ENCODE measurements at places on chromosomes 6 and 20.

- DNase-seq: no peak
These were observed 30.6 kb downstream of the PTCHD4 start for GRCh38 chr6:48080227-48081009.

GRCh38 chr6:12963567-12963966, 247.0 kb downstream of the PHACTR1 start:
- no peak for DNase-seq

DNA sequence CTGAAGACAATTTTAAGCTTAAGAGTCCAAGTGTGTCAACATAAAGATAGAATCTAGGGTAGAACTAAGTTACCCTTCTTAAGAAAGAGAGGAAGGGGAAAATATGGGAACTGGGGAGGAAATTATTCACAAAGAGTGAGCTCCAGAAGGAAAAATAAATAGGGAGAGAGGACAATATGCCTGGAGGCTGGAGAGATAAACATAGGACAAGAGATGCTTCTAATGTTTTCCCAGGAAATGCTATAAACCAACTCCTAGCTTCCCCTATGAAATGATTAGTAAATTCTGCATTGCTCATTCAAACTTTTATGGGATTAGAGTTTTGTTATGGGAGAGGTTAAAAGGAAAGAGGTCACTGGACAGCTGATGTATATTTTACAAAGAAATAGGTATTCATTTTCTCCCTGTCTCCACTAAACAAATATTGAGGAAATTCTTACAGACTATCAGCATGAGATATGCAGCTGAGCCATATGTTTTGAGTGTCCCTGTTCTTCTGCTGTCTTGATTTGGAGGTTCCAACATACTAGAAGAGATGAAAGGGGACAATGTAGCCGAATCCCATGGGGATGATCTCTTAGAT, 22.0 kb downstream of the TPD52L1 start:
- DNase-seq: no peak

DNA sequence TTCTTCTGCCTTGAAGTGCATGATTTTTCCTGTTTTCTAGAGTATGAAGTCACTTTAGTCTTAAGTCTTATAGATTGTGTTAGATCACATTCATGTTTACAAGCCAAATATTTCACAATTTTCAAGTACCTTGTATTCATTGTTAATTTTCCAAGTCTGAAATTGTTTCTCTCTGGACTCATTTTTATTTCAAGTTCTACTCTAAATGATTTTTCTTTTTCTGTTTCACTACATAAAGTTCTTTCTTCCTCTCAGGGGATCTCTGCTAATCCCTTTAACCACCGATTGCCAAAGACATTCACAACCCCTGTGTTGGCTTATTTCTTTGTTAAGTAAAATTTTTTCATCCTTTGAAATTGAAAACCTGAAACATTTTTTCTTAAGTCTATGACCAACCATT, 805.7 kb downstream of the KIF16B start:
- DNase-seq: no peak

DNA sequence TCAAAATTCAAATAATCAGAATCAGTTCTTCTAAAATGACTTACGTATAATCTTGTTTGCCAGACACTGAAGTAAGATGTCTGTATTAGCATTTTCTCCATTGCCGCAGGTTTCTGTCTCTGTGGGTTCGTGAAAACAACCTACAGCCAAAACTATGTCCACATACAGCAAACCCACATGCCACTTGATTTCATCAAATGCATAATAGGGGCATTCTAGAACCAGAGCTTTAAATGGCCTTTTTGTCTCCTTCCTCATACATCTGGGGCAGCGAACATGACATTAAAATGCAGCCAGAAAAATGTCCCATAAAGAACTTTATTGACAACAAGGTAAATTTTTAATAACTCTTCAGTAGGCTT, 90.2 kb upstream of the QKI start:
- no peak for DNase-seq

- DNase-seq: no peak
These were observed 36.6 kb downstream of the AIG1 start for GRCh38 chr6:143097224-143097795.

GRCh38 chr6:25990172-25990873, 27.7 kb downstream of the TRIM38 start:
- no peak for DNase-seq

- DNase-seq: no peak
These were observed 3.9 kb downstream of the IP6K3 start for GRCh38 chr6:33742837-33743236.

GRCh38 chr20:44209686-44210405, 725 bp downstream of the OSER1 start:
- DNase-seq: no peak

GRCh38 chr6:39276379-39276995, 37.7 kb downstream of the KCNK17 start:
- no peak for DNase-seq

DNA sequence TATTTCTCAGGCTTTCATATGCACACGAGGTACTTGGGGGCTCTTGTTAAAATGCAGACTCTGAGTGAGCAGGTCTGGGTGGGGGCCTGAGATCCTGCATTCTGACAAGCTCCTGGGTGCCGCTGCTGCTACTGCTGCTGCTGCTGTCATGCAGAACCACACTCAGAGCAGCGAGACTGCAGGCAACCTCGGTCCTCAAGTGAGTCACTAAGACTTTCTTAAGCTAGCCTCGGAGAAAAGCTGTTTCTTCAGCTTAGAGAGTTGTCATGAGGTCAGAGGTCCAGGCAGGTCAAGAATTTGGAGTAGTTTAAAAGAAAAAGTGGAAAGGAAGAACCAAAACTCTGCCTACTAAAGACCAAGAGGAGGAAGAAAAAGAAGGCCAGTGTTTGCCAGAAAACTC, 92.9 kb downstream of the SPTLC3 start:
- DNase-seq: no peak

DNA sequence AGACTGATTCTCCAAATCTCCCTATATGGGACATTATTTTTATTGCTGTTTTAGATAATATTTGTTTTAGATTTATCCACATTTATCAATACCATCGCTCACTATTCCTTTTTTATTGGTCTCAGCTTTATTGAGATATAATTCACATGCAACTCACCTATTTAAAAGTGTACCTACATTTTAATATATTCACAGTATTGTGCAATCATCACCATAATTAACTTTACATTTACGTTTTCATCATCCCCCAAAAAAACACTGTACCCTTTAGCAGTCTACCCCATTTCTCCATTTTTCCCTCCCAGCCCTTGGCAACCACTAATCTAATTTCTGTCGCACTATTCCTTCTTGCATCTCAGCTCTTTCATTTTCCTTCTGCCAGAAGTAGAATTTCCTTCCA, 110.8 kb upstream of the HDAC2 start:
- DNase-seq: no peak

GRCh38 chr6:130293800-130294199, 71.0 kb upstream of the SAMD3 start:
- DNase-seq: peak; percentile 3

DNA sequence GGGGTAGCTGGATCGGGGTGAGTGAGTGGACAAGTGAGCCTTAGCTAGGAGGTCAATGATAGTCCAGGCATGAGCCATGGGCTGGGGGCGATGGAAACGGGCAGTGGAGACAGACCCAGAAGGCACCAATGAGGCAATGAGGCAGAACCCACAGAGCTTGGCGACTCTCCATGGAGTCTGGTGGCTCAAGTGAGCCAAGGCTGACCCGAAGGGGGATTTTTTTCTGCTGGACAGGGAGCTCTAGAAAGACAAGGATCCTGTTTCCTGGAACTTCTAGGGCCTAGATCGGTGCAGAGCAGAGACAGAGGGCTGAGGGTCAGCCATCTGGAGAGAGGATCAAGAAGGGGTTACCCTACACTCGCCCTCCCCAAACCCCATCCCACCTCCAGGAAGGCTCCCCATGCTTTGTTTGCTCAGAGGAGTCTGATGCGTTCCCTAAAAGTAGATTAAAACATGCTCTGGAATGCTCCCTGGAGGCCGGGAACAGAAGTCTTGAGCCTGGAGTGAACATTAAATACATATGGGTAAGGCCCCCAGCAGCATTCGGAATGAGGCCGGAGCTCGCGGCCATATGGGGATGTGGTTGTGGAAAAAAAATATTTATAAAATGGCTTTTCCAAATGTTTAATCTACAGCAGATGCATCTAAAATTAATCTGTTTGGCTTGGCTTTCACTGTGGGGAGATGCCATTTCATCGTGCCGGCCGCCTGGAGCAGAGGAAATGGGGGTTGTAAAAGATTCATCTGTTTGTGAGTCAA, 237.8 kb upstream of the PMEPA1 start:
- DNase-seq: no peak

- no peak for DNase-seq
These were observed 708.7 kb downstream of the UTRN start for GRCh38 chr6:144993870-144994269.

GRCh38 chr6:143708889-143709288, 31.1 kb downstream of the PHACTR2 start:
- no peak for DNase-seq

DNA sequence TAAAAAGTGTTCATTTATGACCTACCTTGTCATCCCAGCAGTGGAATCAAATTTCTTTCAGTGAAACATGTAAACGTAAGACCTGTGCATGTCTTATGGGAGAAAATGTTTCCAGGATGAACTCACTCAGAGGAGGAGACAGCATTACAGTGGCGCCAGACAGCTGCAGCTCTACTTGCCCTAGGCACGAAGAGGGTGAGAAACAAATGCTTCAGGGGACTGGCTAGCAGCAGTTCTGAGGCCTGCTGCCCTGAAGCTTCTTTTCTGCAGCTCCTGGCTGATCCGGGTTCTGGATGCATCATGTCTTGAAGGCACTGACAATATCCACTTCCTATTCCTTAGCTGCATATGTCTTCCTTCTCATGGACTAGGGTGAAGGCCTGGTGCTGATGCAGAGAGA, 120.2 kb downstream of the QRSL1 start:
- no peak for DNase-seq

GRCh38 chr6:125558241-125558843, 191.1 kb upstream of the HEY2 start:
- DNase-seq: no peak

GRCh38 chr20:44080646-44081267, 106.2 kb downstream of the JPH2 start:
- peak; percentile 77 for DNase-seq

DNA sequence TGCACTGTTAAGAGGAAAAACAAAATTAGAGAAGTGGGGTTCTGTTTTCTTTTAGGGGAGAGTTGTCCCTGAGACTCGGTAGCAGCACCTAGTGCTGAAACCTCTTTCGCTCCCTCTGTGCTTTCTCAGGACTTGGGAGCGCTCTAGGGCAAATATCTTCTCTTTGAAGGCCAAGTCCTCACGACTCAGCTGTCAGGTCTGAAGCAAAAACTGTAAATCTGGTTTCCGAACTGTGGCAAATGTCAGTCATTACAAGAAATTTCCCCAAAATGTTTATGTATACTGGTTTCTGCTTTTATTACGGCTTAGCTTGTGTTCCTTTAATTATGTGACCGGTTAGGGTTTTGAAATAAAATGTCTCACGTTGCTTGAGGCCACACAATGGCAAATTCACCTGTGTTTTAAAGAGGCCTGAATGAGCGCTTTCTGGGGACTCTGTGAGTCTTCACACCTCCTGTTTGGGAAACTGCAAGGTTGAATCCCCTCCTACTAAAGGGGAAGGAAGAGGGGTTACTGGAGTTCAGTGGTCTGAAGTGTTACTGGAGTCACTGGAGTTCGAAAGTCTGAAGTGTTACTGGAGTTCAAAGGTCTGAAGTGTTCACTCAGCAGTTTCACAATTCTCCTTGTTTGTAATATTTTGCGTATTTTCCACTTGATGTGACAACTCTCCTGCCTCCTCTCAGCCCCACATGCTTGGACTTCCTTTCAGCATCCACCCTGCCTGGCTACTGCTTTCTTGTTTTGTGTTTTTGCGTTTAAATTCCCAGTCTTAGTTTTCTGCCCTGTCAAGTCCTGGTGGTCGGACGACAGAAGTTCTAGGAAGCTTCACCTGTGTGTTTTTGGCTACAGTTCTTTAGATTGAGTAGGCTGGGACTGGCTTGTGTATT, 1.6 kb downstream of the SMPDL3A start:
- no peak for DNase-seq

- no peak for DNase-seq
These were observed 33.9 kb upstream of the FAM83D start for GRCh38 chr20:38892091-38892981.

- peak; percentile 79 for DNase-seq
These were observed 89.1 kb downstream of the NCR2 start for GRCh38 chr6:41424370-41425058.

- DNase-seq: no peak
These were observed 18.4 kb upstream of the FAM50B start for GRCh38 chr6:3830806-3831205.

GRCh38 chr20:42972591-42972990, 217.1 kb downstream of the PTPRT start:
- DNase-seq: no peak

- peak; percentile 24 for DNase-seq
These were observed 31.5 kb upstream of the GCM1 start for GRCh38 chr6:53179961-53180651.

DNA sequence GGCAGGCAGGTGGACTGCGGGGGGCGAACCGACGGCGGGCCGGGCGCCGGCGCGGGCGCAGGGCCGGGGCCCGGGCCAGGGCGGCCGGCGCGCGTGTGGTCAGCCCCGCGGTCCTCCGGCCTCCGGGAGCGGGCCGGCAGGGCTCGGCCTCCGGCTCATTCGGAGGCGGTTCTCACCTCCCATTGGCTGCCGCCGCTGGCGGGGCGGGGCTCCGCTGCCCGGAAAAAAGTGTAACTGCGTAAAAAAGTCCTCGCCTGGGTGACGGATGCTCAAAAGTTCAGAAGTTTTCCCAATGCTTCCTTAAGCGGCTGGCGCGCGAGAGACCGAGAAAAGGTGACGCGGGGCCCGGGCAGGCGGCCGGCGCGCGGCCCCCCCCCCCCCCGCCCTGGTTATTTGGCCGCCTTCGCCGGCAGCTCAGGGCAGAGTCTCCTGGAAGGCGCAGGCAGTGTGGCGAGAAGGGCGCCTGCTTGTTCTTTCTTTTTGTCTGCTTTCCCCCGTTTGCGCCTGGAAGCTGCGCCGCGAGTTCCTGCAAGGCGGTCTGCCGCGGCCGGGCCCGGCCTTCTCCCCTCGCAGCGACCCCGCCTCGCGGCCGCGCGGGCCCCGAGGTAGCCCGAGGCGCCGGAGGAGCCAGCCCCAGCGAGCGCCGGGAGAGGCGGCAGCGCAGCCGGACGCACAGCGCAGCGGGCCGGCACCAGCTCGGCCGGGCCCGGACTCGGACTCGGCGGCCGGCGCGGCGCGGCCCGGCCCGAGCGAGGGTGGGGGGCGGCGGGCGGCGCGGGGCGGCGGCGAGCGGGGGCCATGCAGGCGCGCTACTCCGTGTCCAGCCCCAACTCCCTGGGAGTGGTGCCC, at the start of gene FOXC1:
TSS of gene FOXC1 (plus strand) at position 268 of the 849 bp plus-strand sequence. CDS start at position 799, 531 bp downstream.
- no peak for DNase-seq

All from activated CD4-positive, alpha-beta T cell treated with anti-CD3 and anti-CD28 coated beads, Interleukin-2, amount 50 U/mL, for 1 hour (primary cell).